ENCODE measurements at places on chromosomes 7 and 10.

- no peak for DNase-seq
Measured at GRCh38 chr10:126905776-126906703, 812 bp downstream of the DOCK1 start.

- DNase-seq: no peak
Measured at GRCh38 chr10:6811153-6811552, 231.1 kb upstream of the PRKCQ start.

DNA sequence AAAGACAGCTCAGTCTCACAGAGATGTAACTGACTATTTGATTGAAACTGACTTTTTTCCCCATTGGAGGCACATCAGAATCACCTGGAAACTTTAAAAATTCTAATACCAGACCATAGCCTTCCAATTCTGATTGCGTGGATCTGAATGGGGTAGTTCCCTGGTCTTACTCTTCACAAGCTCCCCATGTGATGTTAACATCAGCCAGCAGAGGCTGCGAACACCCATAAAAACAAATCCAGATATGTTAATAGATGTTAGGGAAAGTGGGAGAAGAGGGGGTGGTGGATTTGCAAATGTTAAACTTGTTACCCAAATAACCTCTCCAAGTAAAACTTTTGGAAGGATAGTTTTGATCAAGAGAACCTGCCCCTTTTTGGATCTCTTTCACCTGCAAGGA, 1133.4 kb downstream of the CNTNAP2 start:
- no peak for DNase-seq

- DNase-seq: no peak
Measured at GRCh38 chr10:12186323-12186722, 9.4 kb downstream of the NUDT5 start.

DNA sequence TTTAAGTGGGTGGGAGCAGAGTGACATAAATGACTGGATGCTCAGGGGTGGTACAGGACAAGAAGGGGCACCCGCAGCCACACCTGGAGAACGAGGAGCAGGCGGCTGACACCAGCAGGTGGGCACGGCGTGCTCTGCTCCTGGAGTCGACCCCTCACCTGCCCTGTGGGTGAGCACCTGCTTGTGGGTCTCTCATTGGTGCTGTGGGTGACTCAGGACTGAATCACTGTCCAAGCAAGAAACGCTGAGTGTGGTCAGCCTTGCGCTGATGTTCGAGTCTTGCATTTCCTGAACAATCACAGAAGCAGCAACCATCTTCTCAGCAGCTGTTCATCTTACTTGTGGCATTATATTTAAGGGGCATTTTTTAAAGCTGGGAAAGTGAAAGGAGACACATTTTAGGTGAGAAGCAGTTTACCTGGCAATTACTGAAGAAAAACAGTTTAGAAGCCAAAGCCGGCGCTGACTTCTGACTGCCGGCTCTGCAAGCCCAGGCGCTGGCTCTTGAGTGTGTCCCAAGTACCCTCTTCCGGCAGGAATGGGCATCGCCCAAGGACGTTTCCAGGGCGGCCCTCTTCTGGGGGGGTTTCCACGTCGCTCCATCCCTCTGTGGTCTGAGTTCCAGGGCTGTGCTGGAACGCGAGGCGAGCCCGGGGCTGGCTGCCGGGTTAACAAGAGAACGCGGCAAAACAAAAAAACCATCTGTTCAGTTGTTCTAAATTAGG, 145.2 kb upstream of the PFKP start:
- DNase-seq: no peak

DNA sequence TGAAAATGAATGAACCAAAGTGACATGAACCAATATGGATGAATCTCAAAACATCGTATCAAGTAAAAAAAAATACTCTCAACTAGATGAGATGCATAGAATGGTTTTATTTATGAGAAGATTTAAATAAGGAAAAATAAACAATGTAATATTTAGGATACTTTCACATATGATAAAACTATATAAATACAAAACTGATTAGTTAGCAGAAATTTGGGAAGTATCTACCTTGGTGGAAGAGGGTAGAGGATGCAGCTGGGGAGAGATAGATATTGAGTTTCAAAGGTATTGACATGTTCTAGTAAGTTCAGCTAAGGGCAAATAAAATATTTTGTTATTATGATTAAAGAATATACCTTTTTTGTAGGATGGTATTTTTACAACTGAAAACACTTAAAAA, 463.1 kb downstream of the SH2D4B start:
- no peak for DNase-seq

GRCh38 chr10:23912884-23913404, 296.0 kb upstream of the KIAA1217 start:
- DNase-seq: no peak

DNA sequence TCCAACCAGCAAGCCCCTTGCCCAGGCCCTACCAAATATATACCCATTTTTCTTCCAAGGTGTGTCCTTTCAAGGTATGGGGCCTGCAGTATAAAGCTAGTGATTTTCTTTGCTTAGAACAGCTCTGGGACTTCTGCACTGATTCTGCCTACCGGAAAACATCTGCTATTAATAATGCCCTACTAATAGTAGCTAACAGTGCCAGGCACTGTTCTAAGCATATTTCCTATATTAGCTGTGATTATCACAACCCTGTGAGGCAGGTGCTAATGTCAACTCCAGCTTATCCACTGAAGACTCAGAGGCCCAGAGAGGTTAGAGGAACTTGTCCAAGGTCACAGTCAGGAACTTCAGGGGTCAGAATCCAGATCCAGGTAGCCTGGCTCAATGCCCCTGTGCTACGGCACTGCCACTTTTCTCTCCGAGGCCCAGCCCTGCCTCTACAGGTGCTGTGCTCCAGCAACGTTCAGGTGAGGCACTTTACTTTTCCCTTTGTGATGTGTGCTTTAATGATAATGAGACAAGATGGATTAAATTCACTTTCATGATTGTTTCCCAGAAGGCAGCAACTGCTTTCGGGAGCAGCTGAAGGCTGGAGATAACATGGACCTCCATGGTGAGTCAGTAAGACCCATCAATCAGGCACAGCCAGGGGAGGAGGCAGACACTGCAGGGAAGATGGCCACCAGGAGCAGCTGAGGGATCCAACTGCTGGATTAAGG, 26.7 kb downstream of the TAS2R41 start:
- no peak for DNase-seq

DNA sequence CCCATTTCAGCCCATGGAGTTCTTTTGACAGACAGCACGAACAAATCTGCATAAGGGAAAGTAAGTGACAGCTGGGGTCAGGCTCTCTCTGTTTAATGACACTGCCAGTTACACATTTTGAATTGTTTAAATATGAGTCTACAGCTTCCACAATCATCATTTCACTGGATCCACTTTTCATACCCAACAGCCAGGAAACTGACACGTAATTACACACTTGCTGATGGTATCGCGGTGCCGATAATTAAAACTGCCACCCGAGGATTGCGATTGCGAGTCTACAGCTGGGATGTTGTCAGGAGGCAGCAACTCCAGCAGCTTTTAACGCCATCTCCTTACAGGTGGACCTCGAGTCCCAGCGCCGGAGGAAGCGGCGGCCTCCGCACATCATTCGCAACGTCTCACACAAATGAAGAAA, 230.8 kb upstream of the MGMT start:
- DNase-seq: no peak

DNA sequence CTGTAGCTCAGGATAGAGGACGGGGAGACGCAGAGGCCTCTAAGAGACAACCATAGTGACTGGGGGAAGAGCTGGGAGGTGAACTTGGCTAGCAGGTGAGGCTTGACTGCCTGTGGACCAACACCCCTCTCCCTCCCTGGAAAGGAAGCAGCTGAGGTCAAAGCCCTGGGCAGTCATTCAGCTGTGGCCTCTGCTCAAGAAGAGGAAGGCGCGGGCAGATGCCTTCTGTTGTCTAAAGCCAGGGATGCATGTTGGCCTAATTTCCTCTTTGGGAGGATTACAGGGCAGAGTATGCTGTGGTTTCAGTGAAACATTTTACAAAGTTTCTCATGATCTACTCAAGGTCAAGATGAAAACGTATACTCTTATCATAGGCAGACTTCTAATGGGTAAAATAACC, 327.1 kb downstream of the PRPF18 start:
- DNase-seq: no peak

GRCh38 chr10:6766131-6766801, 186.2 kb upstream of the PRKCQ start:
- DNase-seq: peak; percentile 75

DNA sequence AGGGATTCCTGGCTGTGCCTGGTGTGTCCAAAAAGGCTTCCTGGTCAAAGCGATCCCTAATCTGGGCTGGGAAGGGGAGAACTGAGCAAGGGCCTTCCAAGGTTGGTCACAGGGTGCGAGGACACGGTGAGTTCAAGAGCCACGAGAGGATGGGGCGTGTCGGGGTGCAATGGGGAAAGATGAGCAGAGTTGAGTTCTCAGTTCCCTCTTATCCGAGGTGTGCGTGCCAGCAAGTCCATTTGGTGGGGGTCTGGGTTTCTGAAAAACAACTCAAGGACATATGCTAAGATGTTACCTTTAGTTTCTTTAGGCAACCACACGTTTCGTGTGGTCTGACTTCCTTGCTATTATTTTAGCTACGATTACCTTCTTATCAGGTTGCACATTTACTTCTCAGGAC, 1.3 kb downstream of the ZNF775 start:
- no peak for DNase-seq

GRCh38 chr7:54888067-54888733, 129.2 kb upstream of the SEC61G start:
- no peak for DNase-seq

- DNase-seq: peak; percentile 7
Measured at GRCh38 chr7:34396437-34397064, 261.5 kb upstream of the NPSR1 start.

- DNase-seq: no peak
Measured at GRCh38 chr7:45446195-45446944, 127.8 kb upstream of the ADCY1 start.

- no peak for DNase-seq
Measured at GRCh38 chr10:20953120-20953519, 56.0 kb upstream of the NEBL start.

DNA sequence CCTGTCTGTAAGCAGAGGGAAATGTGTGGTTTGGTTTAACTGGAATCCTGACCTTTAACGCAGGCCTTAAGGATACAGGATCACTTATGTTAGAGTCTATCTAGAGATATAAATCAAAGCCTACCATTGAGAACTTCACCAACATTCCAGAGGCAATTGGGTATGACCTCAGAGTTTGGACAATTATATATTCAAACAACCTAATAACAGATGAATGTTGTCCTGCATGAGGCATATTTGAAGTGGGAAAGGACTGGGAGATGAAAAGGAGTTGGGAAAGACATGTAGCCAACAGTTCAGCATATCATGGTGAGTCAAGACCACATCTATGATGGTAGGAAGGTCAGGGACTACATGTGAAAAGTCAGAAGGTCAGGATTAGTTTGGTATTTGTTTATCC, 274.2 kb downstream of the DOCK4 start:
- no peak for DNase-seq

- no peak for DNase-seq
Measured at GRCh38 chr10:88833723-88834122, 17.9 kb downstream of the ANKRD22 start.

DNA sequence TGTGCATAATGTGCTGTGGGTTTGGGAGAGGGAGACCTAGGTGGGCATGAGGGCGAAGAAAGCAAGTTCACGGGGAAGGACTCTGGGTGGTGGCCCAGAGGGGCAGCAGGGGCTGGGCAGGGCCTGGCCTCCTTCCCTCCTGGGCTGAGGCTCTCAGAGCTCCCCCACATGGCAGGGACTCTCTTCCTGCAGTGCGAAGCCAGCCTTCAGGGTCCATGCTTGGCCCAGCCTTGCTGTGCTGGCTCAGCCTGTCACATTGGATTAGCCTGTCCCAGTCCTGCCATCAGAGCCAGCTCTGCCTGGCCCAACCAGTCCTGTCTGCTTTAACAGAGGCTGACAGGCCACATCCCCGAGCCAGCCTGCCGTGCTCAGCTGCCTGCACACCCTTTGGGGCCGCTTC, 20.4 kb upstream of the ZNF488 start:
- no peak for DNase-seq

GRCh38 chr7:124773938-124774337, 8.3 kb upstream of the GPR37 start:
- no peak for DNase-seq

- DNase-seq: no peak
Measured at GRCh38 chr7:147756300-147756699, 834.3 kb upstream of the C7orf33 start.

DNA sequence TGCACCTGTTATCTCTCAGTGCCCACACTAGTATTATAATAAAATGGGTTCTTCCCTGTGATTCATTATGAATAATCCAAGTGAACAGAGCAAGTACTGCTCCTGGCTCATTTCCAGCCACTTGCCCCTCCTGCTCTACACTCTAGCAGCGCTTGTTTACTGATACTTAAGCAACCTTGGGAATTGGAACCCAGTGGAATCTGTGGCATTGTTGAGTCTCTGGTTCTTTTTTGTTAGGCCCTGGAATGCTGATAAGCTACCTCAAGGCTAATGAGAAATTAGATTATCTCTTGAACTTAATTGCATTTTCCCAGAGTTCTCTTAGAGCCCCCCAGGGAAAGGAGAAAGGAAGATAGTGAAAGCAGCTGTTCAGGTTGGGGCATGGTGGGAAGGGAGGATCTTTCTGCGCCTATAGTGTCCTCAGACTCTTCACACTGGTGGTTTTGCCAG, 34.0 kb downstream of the PRKAR2B start:
- no peak for DNase-seq

Data from fibroblast of skin of left quadriceps (primary cell).